ENCODE measurements at places on chromosomes 1 and 21.

- no peak for DNase-seq
These were observed 59.9 kb downstream of the VANGL2 start for GRCh38 chr1:160460214-160460642.

- DNase-seq, result no peak
These were observed 31.1 kb downstream of the AK4 start for GRCh38 chr1:65179148-65179547.

GRCh38 chr21:41830764-41831452 lies 48.2 kb downstream of the PRDM15 start:
- no peak for DNase-seq

DNA sequence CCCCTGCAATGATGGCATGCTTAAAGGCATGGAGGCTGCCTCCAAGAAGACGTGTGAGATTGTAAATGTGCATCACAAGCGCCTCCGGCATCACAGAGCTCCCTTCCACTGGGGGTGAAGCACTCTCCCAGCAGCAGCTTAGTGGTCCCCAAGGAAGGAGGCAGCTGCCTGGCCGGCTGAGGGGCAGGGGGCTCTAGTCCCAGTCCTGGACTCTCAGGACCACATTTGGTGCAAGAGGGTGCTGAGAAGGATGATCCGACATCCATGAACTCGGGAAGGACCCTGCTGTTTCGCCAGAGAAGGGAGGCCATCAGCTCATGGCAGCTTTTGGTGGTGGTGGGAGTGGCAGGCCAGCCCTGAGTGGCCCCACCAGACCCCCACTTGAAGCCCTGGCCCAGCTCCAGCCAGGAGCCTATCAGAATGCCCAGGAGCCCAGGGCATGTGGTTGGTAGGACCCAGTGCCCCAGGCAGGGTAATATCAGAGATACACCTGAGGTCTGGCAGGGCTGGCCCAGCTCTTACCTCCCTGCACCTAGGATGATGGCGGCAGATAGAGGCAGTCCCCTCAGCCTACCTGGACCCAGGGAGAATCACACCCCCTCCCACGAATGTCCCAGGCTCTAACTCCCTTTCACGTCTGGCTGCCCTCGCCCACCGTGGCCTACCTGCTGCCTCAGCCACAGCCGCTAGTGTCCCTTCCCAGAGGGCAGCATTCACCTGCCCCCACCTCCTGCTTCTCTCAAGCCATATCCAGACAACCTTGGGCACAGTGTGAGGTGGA lies 2.4 kb upstream of the WNT9A start:
- DNase-seq, result no peak

DNA sequence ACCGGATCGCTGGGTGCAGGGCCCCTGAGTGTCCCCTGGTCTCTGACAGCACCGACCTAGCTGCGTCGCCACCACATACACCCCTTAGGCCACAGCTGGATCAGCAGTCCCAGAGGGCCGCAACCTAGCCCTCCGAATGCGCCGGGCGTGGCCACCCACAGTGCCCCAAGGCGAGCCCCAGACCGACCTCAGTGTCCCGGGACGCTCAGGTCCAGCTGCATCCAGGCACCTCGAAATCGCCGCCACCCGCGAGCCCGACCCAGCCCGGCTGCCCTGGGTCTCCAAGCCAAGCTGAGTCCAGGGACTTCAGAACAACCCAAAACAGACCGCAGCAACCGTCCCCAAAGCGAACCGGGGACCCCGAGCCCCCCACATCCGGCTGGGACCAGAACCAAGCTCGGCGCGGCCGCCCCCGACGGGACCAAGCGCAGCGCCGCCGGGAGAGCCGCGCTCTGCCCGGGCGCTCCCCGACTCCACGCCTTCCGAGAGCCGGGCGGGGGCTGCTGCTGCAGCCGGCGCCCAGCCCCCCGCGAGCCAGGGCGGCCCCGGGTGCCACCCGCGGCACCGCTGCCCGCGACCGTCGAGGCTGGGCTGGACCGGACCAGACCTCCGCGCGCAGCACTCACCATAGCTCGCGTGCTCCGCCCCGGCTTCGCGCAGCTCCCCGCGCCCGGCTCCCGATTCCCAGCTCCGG lies 54.6 kb upstream of the ECE1 start:
- DNase-seq, result no peak

DNA sequence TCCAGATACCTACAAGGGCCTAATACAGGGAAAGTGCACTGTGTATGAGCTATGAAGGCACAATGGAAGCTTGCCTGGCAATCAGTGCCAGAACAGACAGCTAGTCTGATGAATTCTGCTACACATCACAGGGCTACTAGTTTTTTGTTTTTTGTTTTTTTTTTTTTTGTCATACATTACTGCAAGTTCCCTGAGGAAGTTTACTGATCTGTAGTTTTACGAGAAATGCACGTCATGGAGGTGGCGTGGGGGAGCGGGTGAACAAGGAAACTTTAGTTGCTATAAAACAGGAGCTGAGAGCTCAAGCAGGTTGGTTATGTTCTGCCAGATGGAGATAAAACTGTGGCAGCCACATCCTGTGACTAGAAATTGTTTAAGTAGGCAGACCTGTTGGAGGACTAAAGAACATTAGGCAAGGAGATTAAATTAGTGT lies 17.7 kb downstream of the PTPRC start:
- DNase-seq, result peak; percentile 64

- no peak for DNase-seq
These were observed 109.0 kb downstream of the ZMYM4 start for GRCh38 chr1:35377555-35377954.

DNA sequence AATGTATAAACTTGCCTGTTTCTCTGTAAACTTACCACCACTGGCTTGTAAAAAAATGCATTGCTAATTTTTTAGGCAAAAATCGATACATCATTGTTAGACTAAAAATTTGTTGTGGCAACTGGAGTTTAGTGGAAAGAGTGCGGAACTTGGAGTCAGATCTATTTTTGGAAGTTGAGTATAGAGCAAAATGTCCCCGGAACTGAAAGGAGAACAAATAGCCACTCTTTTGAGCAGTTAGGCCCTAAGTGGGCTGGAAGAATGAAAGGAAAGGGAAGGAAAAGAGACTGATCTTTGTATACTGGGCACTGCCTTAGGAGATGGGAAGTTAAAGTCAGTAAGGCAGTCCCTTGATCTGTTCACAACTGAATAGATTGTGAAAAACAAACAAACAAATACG lies 30.2 kb downstream of the OPTC start:
- DNase-seq, result no peak

DNA sequence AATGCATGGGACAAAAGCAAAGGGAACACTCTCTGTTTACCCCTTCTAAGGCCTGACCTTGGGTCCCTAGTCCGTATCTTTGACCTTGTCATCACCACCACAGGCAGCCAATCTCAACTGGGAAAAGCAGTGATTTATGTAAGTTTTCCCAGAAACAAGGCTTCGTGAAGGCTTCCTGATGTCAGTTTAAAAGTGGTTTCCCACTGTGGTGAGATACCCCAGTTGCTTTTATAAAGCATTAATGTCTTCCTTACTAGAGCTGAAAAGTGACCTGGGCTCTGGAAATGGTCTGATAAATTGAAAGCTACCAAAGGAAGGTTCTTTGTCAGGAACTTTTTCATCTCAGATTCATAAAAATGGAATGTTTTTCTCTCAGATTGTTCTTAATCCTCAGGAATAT lies 536.4 kb upstream of the PTBP2 start:
- no peak for DNase-seq

GRCh38 chr1:175514387-175514953 lies 228.9 kb downstream of the TNR start:
- DNase-seq, result no peak

GRCh38 chr1:243299069-243299468 lies 43.2 kb downstream of the SDCCAG8 start:
- DNase-seq, result no peak

GRCh38 chr1:224799083-224799482 lies 130.4 kb upstream of the DNAH14 start:
- no peak for DNase-seq

DNA sequence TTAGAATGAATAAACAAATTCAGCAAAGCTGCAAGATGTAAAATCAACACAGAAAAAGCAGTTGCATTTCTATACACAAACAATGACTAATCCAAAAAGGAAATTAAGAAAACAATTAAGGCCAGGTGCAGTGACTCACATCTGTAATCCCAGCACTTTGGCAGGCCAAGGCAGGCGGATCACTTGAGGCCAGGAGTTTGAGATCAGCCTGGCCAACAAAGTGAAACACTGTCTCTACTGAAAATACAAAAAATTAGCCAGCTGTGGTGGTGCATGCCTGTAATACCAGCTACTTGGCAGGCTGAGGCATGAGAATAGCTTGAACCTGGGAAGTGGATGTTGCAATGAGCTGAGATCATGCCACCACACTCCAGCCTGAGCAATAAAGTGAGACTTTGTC lies 22.3 kb downstream of the THEM4 start:
- DNase-seq, result no peak

GRCh38 chr1:4653328-4653660 lies 1.1 kb upstream of the AJAP1 start:
- no peak for DNase-seq

GRCh38 chr1:169478094-169478672 lies 7.6 kb downstream of the SLC19A2 start:
- no peak for DNase-seq

GRCh38 chr1:210262167-210262896 lies 29.7 kb downstream of the SERTAD4 start:
- no peak for DNase-seq

GRCh38 chr1:217897100-217897499 lies 266.0 kb downstream of the SPATA17 start:
- DNase-seq, result no peak

- no peak for DNase-seq
These were observed 44.6 kb downstream of the NIBAN1 start for GRCh38 chr1:184929711-184930202.

- no peak for DNase-seq
These were observed 8.3 kb downstream of the IL20 start for GRCh38 chr1:206873603-206874188.

- no peak for DNase-seq
These were observed 1.9 kb downstream of the TMCO4 start for GRCh38 chr1:19797827-19798226.

DNA sequence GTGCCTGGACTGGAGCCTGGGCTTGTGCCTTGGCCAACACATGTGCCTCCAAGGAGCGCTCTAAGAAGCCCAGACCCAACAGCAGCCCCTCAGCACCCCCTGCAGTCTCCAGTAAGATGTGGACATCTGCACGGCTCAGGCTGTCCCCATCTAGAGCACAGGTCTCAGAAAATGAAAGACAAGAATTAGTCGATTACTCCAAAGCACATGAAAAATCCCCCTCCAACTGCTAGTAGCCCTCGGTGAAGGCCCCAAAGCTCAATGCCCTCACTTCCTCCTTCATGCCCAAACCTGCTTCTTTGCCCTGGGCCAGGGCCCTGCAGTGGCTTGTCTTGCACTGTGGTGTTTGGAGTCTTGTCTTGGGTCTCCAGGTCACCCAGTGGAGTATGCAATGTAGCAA lies 21.9 kb upstream of the ERO1B start:
- no peak for DNase-seq

- DNase-seq, result no peak
These were observed 43.4 kb upstream of the MYBPHL start for GRCh38 chr1:109350182-109350581.

- no peak for DNase-seq
These were observed 184.4 kb downstream of the FCRL5 start for GRCh38 chr1:157367870-157368269.

GRCh38 chr1:221714227-221715152 lies 27.4 kb downstream of the DUSP10 start:
- no peak for DNase-seq

DNA sequence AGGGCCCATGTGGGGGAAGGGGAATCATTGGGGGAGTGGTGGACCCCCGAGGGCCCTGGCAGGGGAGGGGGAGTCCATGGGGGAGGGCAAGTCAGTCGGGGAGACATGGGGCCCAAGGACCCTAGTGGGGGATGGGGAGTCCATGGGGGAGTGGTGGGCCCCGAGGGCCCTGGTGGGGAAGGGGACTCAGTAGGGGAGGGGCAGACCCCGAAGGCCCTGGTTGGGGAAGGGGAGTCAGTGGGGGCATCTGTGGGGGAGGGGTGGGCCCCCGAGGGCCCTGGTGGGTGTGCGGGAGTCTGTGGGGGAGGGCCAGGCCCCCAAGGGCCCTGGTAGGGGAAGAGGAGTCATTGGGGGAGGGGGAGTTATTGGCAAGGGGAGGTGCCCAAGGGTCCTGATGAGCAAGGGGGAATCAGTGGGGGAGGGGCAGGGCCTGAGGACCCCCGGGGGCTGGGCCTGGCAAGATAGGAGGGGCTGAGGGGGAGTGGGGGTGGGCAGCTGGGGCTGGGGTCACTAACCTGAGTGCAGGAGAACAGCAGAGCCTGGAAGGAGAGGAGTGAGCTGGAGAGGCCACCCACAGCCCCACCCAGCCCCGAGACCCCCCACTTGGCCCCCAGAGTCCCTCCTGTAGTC lies 2.1 kb downstream of the MXRA8 start:
- DNase-seq, result no peak

- no peak for DNase-seq
These were observed 42.4 kb upstream of the GADD45A start for GRCh38 chr1:67642629-67643028.

- no peak for DNase-seq
These were observed at the start of gene LGR6 for GRCh38 chr1:202193614-202194327. TSS of gene LGR6 (plus strand) at chr1:202193799. CDS start at chr1:202193990, 191 bp downstream.

DNA sequence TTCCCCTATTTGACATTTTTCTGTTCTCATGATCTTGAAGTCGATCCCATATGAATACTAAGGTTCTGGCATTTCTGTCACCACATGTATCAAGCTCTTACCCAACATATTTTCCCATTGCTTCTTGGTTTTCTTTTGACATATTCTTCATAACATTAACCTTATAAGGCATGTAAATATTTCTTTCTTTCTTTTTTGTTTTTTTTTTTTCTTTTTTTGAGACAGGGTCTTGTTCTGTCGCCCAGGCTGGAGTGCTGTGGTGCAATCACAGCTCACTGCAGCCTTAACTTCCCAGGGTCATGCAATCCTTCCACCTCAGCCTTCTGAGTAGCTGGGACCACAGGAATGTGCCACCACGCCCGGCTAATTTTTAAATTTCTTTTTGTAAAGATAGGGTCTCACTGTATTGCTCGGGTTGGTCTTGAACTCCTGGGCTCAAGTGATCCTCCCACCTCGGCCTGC lies 33.1 kb upstream of the ERRFI1 start:
- DNase-seq, result no peak

- peak; percentile 5 for DNase-seq
These were observed 35.8 kb downstream of the GREM2 start for GRCh38 chr1:240575981-240576662.

DNA sequence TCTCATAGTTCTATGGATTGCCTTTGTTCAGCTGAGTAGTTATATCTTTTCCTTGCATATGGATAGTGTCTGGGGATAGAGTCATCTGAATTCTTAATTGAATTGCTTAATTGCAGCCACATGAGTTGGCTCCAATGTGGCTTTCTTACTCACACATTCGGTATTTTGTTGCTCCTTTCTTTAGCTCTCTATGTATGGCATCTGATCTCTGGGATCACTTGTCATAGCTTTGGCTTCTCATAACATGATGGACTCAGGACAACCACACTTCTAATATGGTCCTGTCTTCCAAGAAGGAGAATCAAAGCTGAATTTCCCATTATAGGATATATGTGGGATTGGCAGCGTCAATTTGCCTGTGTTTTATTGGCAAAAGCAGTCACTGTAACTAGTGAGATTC lies 716.2 kb downstream of the NCAM2 start:
- DNase-seq, result no peak
